ENCODE measurements at places on chromosomes 5 and 9.

DNA sequence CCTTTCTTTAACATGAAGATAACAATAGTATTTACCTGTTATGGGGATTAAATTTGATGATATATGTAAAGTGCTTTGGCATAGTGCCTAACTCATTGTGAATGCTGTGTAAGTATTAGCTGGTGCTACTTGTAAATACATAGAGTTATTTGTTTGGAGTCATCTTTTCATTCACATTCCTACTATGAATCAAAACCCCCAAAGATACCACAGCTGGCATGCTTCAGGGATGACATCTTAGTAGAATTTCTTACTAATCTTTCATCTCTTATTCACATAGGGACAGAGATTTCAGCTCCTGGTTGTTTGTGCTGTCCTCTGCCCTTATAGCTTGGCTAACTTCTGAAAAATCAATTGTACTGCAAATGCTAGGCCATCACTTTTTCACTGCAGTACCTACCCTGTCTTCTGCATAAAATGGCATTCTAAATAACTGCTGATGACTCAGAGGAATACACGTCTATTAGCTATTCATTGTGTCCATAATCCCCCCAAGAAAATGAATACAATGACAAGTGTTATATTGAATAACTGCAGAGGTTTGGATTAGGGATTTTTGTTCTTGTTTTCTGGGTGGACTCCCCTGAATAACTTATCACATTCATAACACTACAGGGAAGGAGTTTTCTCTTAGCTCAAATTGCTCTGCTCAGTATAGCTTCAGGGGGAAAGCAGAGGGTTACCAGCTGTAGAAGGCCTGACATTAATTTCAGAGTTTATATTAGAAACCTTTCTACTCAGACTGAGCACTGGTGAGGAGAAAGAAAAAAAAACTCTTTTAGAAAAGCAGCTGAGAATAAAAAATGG, 192.2 kb upstream of the C9orf72 start:
- DNase-seq, result no peak

GRCh38 chr5:170273968-170274710, 23.4 kb downstream of the LCP2 start:
- no peak for DNase-seq

DNA sequence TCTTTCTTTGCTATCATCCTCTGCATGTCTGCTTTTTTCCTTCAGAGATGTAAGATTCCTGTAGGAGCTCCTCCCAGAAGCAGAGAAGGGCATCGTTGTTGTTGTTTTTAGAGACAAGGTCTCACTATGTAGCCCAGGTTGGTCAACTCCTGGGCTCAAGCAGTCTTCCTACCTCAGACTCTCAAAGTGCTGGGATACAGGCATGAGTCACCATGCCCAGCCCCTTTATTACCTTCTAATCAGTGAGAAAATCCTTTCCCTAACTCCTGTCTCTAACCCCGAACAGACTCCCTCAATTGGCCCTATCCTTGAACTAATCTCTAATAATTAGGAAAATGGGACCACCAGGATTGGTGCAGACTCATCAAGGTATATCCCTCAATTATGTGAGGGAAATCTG, 64.4 kb downstream of the GALNT10 start:
- no peak for DNase-seq

GRCh38 chr9:128250839-128251731, 24.7 kb downstream of the GOLGA2 start:
- DNase-seq, result no peak

DNA sequence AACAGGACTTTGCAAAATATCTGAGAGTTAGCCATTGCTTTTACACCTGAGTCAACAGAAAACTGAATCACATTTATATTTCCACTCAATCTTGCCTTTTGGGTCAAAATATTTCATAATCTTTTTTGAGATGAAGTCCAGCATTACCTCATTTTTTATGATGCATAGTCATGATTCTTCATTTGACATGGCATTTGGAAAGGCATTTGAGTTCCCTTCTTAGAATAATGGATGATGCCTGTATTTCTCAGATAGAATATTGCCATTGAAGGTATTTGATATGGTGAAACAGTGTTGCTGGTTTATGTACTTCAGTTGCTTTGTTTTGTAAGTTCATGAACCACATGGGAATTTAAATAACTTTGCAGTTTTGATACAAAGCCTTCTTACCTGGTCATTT, 180.4 kb downstream of the PRR16 start:
- no peak for DNase-seq

GRCh38 chr9:69232135-69232534, 58.1 kb downstream of the TJP2 start:
- no peak for DNase-seq

GRCh38 chr5:54362992-54363625, 52.7 kb upstream of the ARL15 start:
- no peak for DNase-seq

DNA sequence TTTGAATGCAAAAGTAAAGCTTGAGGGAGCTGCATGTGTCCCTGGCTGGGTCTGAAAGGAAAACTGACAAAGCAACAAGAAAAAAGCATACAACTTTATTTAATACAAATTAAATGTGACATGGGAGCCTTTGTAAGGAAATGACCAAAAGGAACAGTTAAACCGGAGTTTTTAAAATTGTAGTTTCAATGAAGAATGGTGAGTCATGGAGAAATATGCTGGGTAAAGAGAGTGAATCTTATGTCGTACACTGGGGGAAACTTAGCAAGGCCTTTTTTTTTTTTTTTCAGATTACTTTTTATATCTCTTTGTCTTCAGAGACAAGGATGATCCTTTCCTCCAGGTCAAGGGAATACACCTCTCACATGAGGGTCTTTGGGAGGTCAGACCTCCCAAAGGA, 50.1 kb upstream of the FBXL17 start:
- no peak for DNase-seq

GRCh38 chr9:95771556-95772246, 103.8 kb upstream of the ERCC6L2 start:
- no peak for DNase-seq

GRCh38 chr9:36964791-36965190, 69.3 kb downstream of the PAX5 start:
- DNase-seq, result no peak

DNA sequence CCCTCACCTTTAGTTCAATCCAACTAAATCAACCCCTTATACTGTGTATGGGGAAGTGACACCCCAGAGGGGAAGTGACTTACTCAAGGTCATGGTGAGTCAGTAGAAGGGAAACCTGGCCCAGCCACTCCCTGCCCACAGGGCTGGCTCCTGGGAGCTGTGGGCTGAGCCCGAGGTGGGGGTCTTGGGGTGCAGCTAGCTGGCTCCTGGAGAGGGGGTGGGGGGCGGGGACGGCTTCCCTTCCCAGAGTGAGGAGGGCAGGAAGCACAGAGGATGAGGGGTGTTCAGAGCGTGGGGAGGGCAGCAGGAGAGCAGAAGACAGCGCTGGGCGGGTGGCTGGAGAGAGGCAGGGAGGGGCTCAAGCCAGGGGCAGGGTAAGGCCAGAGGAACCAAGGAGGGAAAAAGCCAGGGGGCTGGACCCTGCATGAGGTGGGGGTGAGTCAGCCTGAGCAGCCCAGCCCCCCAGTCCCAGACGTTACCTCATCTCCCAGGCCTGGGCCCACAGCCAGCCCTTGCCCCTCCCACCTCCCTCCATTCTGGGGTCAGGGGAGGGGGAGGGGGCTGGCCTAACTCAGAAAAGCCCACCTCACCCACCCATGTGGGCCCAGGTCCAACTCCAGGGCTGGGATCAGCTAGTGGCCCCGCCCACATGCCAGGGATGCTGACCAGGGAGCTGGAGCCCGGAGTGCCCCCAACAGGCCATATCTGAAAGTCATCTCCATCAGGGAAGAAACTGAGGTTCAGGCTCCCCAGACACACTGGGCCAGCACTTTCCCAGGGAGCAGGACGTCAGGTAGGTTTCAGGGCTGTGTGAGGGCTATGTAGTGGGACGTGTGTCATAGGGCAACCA, 2.8 kb downstream of the PDLIM7 start:
- no peak for DNase-seq

- DNase-seq, result no peak
Measured at GRCh38 chr5:40436535-40437237, 243.0 kb upstream of the PTGER4 start.

GRCh38 chr9:37549527-37549926, 26.7 kb downstream of the FBXO10 start:
- DNase-seq, result no peak

DNA sequence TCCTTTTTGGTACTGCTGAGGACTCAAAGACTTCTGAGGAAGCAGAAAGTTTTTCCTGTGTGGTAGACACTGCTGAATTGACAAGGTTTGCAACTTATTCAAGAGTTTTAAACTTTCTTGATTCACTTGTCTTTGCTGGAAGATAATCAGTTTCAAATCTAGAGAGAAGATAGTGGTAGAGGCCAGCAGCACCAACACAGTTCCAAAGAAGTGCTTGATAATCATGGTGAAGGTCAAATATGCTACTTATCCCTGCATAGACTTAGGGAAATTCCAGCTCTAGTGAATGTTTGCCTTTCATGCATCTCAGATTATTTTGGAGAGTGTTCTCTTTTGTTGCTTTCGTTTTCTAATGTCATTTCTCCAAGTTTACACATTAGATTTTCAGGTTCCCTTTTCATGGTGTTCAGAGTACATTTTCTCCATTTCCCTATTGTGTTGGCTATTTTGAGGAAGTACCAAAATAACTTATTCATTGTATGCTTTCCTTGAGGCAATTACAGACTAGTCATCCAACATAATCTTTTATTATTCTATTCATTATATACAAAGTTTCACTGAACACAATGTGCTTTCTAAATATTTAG, 550 bp downstream of the IFNE start:
- DNase-seq, result no peak

- no peak for DNase-seq
Measured at GRCh38 chr9:4859035-4859434, 66.3 kb downstream of the RCL1 start.

DNA sequence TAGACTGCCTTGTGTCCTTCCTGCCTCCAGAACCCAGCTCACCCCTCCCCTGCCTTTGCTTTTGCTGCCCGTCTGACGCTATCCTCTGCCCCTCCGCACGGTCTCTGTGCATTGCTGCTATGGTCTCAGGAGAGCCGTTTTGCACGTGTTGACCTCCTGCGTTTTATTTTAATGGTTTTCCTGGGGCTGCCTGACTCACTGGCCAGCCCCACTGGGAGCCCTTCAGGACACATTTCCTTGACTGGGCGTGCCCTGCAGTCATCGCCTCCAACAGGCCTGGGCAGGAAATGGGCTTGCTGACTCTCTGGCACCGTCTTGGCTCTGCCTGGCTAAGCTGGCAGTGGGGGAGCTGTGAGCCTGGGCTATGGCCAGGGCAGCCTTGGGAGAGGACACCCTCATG, 17.9 kb upstream of the ASS1 start:
- DNase-seq, result peak; percentile 57

DNA sequence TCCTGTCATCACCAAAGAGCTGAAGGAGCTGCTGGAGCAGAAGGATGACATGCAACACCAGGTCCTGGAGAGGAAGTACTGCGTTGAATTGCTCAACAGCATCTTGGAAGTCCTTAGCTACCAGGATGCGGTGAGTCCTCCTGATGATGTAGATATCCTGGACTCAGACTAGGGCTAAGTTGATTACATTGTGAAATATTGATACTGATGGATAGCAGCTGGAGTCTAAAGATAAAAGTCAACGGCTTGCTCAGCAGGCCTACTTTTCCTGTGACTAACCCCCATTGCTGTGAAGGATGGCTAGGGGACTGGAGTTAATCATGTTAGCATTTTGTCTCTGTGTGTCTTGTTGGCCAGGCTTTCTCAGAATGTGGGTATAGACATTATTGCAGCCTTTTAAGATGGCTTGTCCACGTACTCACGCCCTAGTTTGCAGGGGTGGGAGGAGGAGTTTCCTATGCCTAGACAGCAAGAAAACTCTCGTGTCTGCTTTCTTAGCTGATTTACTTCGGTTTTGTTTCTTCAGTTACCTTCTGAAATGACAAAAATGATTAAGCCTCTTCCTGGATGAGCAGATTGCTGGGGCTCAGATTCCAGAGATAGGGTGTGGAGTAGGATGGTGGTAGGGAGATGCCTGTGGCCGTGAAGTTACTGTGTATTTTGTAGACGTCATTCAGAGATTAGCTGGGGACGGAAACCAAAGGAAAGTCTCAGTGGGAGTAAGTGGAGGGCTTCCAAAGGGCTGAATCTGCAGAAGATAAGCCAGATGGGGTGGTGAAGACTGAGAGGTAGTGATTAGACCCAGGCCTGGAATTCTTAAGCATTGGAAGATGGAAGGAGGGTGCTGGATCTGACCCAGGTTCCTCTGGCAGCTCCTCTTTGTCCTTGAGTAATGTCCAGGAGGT, 166.3 kb downstream of the DOCK2 start:
- DNase-seq, result no peak

DNA sequence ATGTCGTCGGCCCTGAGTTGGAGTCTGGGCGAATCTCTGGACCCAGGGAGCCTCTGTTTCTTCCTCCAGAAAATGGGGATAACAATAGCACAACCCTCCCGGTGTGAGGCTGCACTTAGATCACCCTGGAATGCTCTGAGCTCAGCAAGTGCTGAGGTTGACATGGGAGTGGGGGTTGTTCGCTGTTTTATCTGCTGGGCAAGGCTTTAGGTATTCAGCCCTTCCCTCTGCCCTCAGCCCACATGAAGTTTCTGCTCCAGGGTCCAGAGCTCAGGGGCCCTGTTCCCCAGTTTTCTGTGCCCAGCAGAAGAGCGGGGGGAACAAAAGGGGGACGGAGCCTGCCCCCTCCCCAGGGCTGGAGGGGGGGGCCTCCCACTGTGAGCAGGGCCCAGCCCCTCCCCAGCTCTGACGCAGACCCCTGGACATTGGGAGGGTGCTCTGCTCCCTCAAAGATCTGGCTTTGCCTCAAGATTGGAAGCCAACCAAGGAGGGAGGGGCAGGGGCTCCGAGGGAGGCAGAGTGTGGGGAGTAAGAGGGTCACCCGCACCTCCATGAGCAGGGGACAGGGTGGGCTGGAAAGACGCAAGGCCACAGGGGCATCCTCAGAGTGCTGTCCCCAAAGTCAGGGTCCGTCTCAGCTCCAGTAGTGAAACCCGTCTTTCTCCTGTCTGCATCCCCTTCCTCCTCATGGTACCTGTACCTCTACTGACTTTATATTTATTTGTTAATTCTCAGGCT, 215.6 kb downstream of the C9orf50 start:
- no peak for DNase-seq

- no peak for DNase-seq
Measured at GRCh38 chr5:8577792-8578191, 708.8 kb downstream of the MTRR start.

DNA sequence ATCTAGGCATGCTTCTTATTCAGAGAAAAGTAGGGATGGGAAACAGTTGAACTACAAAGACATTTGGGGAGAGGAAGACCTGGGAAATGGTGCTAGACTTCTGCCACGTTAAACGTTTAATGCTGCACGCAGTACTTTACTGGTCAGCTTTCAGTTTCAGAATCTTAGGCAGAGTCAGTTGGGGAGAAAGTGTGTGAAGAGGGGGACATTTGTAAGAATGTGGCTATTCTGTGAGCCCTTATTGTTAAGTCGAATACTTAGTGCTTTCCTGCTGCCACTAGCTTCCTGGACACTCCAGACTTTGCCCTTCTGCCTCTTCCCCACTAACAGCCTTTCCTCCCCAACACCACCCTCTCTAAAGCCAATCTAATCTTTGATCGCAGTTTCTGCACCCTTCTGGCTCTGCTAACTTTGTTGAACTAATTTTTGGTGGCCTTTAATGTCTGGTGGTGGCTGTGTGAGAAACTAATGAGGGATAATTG, 6.1 kb downstream of the CYSTM1 start:
- DNase-seq, result no peak
